ENCODE measurements at places on chromosomes 7 and 10. TPM values are rescaled to one million over a fixed set of nuclear protein-coding genes. Genes with fewer than 3 reads are reported as not detected.

Gene ZNF503
- polyA plus RNA-seq: 17.8 TPM

GRCh38 chr10:19961076-19962053 is 145.1 kb downstream of the PLXDC2 start:
- no peak for DNase-seq

- no peak for DNase-seq
These were observed 102.2 kb downstream of the TAX1BP1 start for GRCh38 chr7:27842094-27842692.

GRCh38 chr10:71244431-71245419 is 32.4 kb downstream of the UNC5B start:
- peak; percentile 70 for DNase-seq

- DNase-seq: no peak
These were observed 96.8 kb downstream of the COL28A1 start for GRCh38 chr7:7438851-7439250.
